ENCODE measurements at places on chromosomes 4 and X.

DNA sequence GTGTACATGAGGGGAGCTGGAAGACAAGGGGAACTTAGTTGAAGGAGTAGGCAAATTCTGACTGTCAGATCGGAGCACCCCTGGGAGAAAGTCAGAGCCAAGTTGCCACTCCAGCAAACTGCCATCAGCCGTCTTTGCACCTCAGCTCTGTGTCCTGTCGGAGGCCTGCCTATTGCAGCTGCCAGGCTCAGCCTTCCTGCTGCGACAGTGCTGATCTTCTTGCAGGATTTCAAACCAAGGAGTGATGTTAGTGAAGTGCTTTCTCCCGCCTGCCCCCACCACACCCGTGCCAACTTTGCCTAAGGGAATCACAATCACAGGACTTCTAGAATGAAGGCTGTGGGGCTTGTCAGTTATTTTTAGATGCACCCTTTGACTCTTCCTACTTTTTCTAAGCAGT lies 185.3 kb downstream of the KIT start:
- no peak overlapping the region for H3K27ac ChIP-seq
- H3K4me1 ChIP-seq = no peaks in the 10 kb centered on the region

DNA sequence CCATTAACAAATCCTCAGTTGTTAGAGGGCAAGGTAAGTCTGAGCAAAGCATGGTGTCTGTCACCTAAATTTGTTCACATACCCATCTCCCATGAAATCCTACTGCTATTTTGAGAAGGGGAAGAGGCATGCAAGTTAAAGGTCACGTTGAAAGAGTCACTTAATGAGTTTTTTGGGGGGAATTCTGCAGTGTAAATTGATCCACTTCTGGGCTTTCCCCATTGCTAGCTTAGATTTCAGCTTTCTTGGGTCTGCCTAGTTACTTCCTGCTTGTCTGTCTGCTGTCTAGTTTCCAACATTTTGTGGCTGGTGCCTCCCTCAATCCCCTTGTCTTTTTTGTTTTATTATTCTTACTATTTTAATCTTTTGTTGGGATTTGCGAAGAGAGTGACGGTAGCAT lies 32.0 kb downstream of the CEP135 start:
- DNase-seq = no peak
- H3K4me1 ChIP-seq = no peaks in the 10 kb centered on the region
- H3K36me3 ChIP-seq = peaks cover 13% of the 10 kb centered on the region
- no peak overlapping the region for H3K27ac ChIP-seq

DNA sequence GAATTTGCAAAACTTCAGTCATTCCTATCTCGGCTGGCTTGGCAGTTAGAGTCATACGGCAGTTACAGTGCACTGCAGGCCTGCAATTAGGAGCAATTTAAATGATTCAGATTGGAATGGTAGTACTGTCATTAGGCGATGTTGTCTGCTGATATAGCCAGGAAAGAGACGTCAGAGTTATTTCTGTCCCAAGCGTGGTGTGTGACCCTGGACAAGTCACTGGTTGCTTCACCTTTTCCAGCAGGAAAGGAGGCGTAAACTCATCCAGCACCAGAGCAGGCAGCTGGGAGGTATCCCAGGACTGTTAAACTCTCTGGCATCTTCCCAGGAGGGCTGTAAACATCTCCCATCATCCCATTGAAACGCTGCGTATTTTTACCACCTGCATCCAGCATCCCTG lies 836 bp upstream of the LNX1 start:
- H3K27me3 ChIP-seq = peaks cover 15% of the 10 kb centered on the region
- H3K4me1 ChIP-seq = peaks cover 25% of the 10 kb centered on the region
- no peaks in the 10 kb centered on the region for H3K36me3 ChIP-seq

DNA sequence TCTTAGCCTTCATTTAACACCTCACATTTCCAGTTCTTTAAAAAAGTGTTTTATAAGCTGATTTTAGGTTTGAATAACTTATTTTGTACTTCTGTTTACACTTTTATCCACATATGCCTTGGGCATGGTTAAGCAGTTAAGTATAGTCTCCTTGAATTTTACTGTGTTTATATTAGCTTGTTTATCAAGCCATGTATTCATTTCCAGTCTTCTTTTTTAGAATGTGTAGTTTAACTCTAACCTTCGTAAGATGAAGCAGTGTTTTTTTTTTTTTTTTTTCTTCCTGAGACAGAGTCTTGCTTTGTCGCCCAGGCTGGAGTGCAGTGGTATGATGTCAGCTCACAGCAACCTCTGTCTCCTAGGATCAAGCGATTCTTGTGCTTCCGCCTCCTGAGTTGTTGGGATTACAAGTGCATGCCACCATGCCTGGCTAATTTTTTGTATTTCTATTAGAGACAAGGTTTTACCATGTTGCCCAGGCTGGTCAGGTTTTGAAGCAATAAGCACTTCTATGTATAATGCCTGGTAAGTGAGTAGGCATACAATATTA lies 42.5 kb downstream of the BMP2K start:
- H3K27me3 ChIP-seq = no peaks in the 10 kb centered on the region
- DNase-seq = no peak
- no peak overlapping the region for H3K27ac ChIP-seq
- H3K4me3 ChIP-seq = no peak overlapping the region
- no peaks in the 10 kb centered on the region for H3K36me3 ChIP-seq
- H3K4me1 ChIP-seq = peaks cover 3% of the 10 kb centered on the region

DNA sequence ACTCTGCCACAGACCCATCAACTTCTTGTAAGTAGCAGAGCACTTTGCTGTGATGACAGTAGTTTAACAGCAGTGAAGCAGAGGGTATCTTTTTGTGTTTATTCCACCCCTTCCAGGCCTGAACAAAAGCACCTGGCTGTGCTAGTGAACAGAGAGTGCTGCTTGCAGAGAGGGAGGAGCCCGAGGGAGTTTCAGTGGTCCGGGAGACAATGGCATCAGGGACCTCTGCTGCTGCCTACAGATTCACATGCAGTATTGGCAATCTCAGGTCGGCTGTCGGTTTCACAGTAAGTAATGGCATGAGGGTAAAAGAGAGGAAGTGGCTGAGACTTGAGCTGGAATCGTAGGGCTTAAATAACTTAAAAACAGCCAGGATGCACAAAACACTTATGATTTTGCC lies 755.8 kb downstream of the RPA4 start:
- no peaks in the 10 kb centered on the region for H3K27me3 ChIP-seq
- H3K36me3 ChIP-seq = no peaks in the 10 kb centered on the region
- H3K4me3 ChIP-seq = no peak overlapping the region

- no peak overlapping the region for H3K4me3 ChIP-seq
- H3K36me3 ChIP-seq = no peaks in the 10 kb centered on the region
Measured at GRCh38 chr4:124454772-124455270, 257.7 kb downstream of the ANKRD50 start.

DNA sequence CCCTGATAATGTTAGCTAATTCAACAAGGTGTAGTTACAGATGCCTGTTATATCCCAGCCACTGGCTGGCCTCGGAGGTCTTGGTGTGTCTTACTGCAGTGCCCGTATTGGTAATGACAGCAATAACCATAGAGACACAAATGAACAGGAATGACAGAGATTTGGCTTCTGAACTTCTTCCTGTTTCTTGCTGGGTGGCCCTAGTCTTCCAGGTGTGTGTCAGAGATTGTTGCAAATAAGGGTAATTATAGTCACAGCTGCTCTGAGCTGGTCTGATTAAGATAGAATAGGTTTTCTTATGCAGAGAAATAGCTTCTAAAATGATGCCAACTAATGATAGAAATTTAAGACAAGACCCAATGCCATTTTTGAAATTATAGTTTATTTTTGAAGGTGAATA lies 64.1 kb upstream of the MAD2L1 start:
- H3K4me1 ChIP-seq = peaks cover 3% of the 10 kb centered on the region
- no peak for DNase-seq
- no peak overlapping the region for H3K27ac ChIP-seq
- no peaks in the 10 kb centered on the region for H3K36me3 ChIP-seq

- no peaks in the 10 kb centered on the region for H3K4me1 ChIP-seq
- no peak overlapping the region for H3K4me3 ChIP-seq
- no peak overlapping the region for H3K27ac ChIP-seq
- no peaks in the 10 kb centered on the region for H3K27me3 ChIP-seq
Measured at GRCh38 chrX:50403903-50404302, 66.7 kb downstream of the DGKK start.

GRCh38 chrX:121433289-121433688 lies 385.9 kb downstream of the GLUD2 start:
- DNase-seq = no peak
- H3K36me3 ChIP-seq = no peaks in the 10 kb centered on the region
- no peaks in the 10 kb centered on the region for H3K4me1 ChIP-seq
- H3K4me3 ChIP-seq = no peak overlapping the region

GRCh38 chr4:1746265-1746691 lies 25.0 kb downstream of the TACC3 start:
- no peaks in the 10 kb centered on the region for H3K36me3 ChIP-seq
- peaks cover 6% of the 10 kb centered on the region for H3K27me3 ChIP-seq
- peak; percentile 91 for DNase-seq
- peaks cover 10% of the 10 kb centered on the region for H3K4me1 ChIP-seq
- no peak overlapping the region for H3K4me3 ChIP-seq

GRCh38 chrX:69508610-69509009 lies 4.5 kb downstream of the NALF2 start:
- no peak for DNase-seq
- no peak overlapping the region for H3K4me3 ChIP-seq
- no peak overlapping the region for H3K27ac ChIP-seq
- H3K27me3 ChIP-seq = peaks cover 27% of the 10 kb centered on the region
- no peaks in the 10 kb centered on the region for H3K4me1 ChIP-seq

DNA sequence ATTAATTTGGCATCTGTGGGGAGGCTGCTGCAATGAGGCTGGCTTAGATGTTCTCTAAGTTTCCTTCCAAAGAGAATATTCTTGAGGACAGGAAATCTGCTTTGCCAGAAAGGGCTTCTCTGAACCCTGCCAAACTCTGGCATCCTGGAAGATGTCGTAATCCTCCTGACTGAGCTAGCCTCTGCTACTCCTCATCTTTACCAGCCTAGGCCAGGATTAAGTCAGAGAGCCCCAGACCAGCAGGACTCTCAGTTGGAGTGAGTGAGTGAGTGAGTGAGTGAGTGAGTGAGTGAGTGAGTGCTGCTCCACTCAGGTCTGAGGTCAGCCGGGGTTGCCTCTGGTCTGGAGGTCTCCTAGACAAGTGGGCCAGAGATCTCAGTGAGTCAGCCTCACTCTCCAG lies 104.9 kb upstream of the SOD3 start:
- no peaks in the 10 kb centered on the region for H3K27me3 ChIP-seq
- H3K27ac ChIP-seq = no peak overlapping the region
- H3K36me3 ChIP-seq = no peaks in the 10 kb centered on the region
- no peak overlapping the region for H3K4me3 ChIP-seq
- no peak for DNase-seq

- DNase-seq = no peak
- no peak overlapping the region for H3K27ac ChIP-seq
- no peaks in the 10 kb centered on the region for H3K36me3 ChIP-seq
- H3K4me1 ChIP-seq = peaks cover 4% of the 10 kb centered on the region
Measured at GRCh38 chr4:145920205-145920604, 18.4 kb downstream of the ZNF827 start.

- no peak overlapping the region for H3K27ac ChIP-seq
- no peaks in the 10 kb centered on the region for H3K4me1 ChIP-seq
- H3K36me3 ChIP-seq = no peaks in the 10 kb centered on the region
- H3K27me3 ChIP-seq = no peaks in the 10 kb centered on the region
Measured at GRCh38 chrX:127708155-127708554, 344.0 kb downstream of the ACTRT1 start.

GRCh38 chr4:3911252-3911856 lies 145.2 kb downstream of the ADRA2C start:
- DNase-seq = no peak
- no peaks in the 10 kb centered on the region for H3K36me3 ChIP-seq
- H3K27me3 ChIP-seq = no peaks in the 10 kb centered on the region
- H3K4me3 ChIP-seq = no peak overlapping the region
- no peaks in the 10 kb centered on the region for H3K4me1 ChIP-seq
- no peak overlapping the region for H3K27ac ChIP-seq

- no peak for DNase-seq
- no peaks in the 10 kb centered on the region for H3K27me3 ChIP-seq
- no peak overlapping the region for H3K4me3 ChIP-seq
- H3K36me3 ChIP-seq = peaks cover 11% of the 10 kb centered on the region
- no peaks in the 10 kb centered on the region for H3K4me1 ChIP-seq
Measured at GRCh38 chr4:168694667-168695066, 197.8 kb downstream of the PALLD start.

- H3K36me3 ChIP-seq = no peaks in the 10 kb centered on the region
- H3K27me3 ChIP-seq = no peaks in the 10 kb centered on the region
- no peaks in the 10 kb centered on the region for H3K4me1 ChIP-seq
- no peak overlapping the region for H3K27ac ChIP-seq
- DNase-seq = no peak
- H3K4me3 ChIP-seq = peak overlapping the region; percentile 55
Measured at GRCh38 chrX:75273483-75273882, 402 bp upstream of the UPRT start.

- H3K4me1 ChIP-seq = no peaks in the 10 kb centered on the region
- H3K27ac ChIP-seq = no peak overlapping the region
- no peaks in the 10 kb centered on the region for H3K27me3 ChIP-seq
Measured at GRCh38 chr4:138301536-138301935, 59.4 kb upstream of the SLC7A11 start.

GRCh38 chr4:70023218-70023617 lies 5.0 kb upstream of the HTN3 start:
- no peaks in the 10 kb centered on the region for H3K36me3 ChIP-seq
- no peak overlapping the region for H3K27ac ChIP-seq
- no peak for DNase-seq
- no peak overlapping the region for H3K4me3 ChIP-seq

GRCh38 chr4:37995299-37995821 lies 35.2 kb downstream of the PTTG2 start:
- H3K27me3 ChIP-seq = no peaks in the 10 kb centered on the region
- H3K4me3 ChIP-seq = no peak overlapping the region

- no peak for DNase-seq
- H3K36me3 ChIP-seq = no peaks in the 10 kb centered on the region
- peaks cover 2% of the 10 kb centered on the region for H3K4me1 ChIP-seq
Measured at GRCh38 chr4:83581411-83582288, 45.7 kb downstream of the GPAT3 start.

DNA sequence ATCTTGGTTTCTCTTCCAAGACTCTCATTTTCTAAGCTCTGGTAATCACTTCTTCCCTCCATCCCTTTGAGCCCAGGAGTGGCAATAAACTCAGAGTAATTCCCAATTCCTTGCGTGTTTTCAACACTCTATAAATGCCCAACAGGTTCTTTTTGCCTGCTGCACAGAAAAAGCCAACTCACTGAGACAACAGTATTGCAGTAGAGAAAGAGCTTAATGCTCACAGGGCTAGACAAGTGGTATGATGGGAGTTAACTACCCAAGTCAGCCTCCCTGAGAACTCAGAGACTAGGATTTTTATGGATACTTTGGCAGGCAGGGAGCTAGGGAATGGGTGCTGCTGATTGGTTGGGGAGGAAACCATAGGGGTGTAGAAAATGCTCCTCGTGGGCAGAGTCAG lies 103.4 kb downstream of the MTNR1A start:
- H3K4me1 ChIP-seq = no peaks in the 10 kb centered on the region
- H3K27ac ChIP-seq = no peak overlapping the region
- DNase-seq = no peak
- no peak overlapping the region for H3K4me3 ChIP-seq
- no peaks in the 10 kb centered on the region for H3K36me3 ChIP-seq

Measured in neural progenitor cell (in vitro differentiated cells).